Head of caudate nucleus (tissue), 42 donors: ENCODE measurements at places on chromosomes 4 and X.

DNA sequence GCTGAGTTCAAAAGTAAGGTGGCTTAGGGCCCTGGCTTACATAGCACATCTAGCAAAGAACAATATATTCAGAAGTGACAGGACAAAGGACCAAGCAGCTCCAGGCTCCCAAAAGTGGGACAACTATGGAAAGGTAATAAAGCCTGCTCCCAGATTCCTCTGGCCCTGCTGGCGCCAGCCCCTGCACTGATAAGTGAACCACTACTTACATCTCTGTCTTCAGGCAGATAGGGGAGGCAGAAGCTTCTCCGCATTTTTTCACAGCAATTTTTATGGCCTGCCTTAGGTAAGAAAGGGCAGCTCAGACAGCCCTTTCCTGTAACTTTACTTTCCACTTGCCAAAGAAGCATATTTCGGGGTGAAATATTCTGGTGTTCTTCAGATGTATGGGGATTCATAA lies 83.9 kb downstream of the MTNR1A start:
- DNase-seq: no peak

DNA sequence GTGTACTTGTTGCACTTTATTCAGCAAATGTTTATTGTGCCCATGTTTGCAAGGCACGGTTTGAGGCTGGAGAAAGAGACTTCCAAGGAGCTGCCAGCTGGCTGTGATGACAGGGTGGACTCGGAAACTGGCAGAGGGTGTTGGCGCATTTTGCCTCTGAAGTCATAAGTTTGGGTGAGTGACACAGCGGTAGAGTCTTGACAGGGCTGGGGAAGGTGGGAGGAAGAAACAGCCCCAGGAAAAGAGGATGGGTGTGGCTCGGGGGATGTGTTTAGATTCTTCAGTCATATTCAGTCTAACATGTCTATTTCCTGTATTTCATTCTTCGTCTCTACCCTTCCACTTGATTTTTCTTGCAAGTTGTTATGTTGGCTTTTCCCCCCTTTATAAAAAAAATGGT lies 77.0 kb upstream of the STOX2 start:
- DNase-seq: peak; percentile 63

DNA sequence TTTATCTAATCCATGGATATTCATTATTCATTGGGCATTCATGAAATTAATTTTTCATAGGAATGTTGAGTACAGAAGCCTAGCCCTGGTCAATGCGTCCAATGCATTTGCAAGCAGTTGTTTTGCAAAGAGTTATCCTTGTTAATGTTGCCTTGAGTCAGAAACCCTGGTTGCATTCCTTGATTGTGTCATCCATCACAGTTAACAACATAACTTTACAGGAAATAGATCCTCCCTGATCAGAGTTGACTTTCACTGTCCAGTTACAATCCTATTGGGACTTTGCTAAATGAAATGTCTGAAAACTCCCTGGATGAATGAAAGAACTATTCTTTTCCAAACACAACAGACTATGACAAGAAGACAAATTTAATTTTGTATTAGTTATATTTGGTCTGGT lies 924.3 kb upstream of the SLIT2 start:
- no peak for DNase-seq

DNA sequence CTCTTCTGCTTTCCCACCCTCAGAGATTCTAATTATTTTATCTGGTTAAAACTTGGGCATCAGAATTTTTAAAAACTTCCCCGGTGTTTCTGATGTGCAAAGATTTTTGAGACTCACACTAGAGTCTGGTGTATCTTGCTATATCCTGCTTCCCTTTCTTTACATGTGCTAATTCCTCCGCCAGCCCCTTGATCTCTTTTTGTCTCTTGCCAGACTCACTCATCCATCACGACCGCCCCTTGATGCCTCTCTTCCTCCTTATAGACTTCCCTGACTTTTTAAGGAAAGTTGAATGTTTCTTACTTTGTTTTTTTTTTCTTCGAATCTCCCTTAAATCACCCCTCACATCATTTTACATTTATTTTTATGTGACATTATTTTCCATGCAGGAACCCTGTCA lies 274.9 kb upstream of the PITX2 start:
- DNase-seq: no peak

GRCh38 chr4:158649111-158649680 lies 22.5 kb downstream of the C4orf46 start:
- DNase-seq: no peak

GRCh38 chr4:125200556-125200955 lies 114.2 kb upstream of the FAT4 start:
- DNase-seq: no peak

DNA sequence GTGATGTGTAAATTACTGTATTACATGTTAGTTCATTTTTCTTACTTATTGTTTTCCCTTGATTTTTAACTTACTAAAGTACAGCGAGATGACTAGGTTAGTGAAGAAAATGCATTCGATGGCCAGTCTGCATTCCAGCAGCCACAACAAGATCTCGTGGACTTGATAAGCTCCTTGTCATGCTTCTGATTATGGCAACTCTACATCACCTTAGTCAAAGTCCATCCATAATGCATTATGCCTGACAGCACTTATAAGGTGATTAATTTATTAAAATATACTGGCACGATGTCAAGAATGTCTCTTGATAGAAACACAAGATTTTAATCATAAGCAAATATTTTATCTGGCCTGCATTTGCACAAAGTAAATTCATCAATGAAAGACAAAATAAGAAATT lies 109.9 kb upstream of the NAP1L5 start:
- DNase-seq: no peak

DNA sequence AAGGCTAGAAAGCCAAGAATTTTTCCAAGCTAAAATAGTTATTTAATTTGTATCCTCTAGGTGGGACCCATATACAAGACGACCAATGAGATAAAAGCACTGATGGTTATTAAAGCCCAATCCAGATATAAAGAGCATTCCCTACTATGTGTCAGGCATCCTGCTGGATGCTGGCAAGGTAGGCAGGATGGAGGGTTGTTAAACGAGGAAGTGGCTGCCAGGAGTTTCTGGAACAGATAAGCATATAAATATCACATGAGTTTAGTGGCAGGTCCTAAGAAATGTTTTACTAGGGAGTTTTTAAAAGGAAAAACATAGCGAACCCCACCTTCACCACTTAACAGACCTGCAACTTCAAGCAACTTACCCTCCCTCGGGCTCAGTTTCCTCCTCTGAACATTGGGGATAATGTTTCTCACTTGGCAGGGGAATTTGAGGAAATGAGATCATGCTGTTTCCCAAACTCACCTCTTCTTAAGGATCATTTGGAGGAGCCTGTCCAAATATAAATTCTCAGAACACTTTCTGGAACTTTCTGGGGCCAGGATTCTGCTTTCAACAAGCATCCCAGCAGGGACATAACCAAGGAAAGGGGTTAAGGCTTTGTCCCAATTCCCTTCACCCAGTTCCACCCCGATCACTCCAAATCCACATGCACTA lies 94.3 kb upstream of the LDB2 start:
- no peak for DNase-seq

- no peak for DNase-seq
Observed at GRCh38 chr4:164482758-164483157, 271.2 kb upstream of the SMIM31 start.

GRCh38 chrX:70477734-70478075 lies 33.1 kb downstream of the DLG3 start:
- DNase-seq: no peak

GRCh38 chrX:68997511-68997910 lies 167.7 kb downstream of the PJA1 start:
- no peak for DNase-seq

DNA sequence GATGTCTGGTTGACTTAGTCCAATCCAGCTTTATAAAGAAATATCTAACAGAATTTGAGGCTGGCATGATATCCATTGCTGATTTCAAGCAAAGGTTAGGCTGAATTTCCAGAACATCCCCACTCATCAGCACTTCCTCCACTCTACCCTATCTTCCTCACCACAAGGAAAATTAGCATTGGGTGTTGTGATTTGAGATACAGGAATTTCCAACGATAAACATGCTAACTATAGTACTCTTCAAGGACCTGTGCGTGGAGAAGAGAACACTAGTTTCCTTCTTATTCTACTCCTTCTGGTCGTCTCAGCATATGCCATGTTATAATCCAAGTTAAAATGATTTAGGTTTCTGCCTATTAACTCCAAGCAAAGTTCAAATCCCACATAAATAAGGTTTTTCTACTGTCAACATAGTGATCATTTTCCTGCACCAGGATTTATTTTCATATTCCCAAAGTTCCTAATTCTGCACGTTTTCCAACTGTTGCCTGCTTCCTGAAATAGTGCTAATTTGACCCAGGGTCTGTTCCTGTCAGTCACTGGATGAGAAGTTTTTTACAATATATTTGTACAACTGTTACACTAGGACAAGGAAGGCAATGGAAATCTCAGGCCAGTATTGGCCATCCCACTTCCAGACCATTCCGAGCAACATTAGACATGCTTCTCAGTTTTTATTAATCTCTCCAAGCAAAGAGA lies 177.6 kb upstream of the EDNRA start:
- no peak for DNase-seq

GRCh38 chrX:153854702-153855101 lies 24.4 kb upstream of the PDZD4 start:
- DNase-seq: no peak

DNA sequence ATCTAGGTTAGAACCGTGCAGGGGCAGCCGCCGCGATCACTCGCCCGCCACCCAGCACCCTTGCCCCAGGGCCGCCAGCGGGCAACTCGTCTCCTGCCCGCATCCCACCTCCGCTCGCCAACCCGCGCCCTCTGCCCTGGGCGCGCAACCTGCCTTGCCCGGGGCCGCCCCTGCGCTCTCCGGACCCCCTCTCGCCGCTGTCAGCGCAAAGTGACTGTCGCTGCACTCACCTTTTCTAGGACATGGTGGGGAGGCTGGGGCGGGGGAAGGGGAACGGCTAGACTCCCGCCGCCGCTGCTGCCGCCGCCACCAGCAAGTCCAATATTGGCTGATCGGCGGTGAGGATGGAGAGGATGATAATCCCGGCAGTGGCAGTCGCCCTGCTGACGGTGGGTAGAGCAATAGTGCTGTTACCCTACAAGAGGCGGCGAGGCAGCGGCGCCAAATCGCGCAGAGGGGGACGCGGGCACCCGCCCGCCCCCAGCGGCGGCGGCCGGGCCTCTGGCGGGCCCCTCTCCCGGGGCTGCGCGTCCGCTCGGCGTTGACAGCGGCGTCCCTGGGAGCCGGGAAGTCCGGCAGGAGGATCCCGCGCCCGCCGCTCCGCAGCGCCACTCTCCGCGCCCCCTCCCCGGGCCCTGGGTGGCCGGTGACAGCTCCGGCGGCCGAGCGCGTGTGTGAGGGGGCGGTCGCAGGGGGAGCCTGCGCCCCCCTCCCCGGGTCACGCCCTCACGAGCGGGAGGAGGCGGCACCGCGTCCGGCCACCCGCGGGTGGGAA lies 2.3 kb upstream of the NR3C2 start:
- DNase-seq: peak; percentile 58

DNA sequence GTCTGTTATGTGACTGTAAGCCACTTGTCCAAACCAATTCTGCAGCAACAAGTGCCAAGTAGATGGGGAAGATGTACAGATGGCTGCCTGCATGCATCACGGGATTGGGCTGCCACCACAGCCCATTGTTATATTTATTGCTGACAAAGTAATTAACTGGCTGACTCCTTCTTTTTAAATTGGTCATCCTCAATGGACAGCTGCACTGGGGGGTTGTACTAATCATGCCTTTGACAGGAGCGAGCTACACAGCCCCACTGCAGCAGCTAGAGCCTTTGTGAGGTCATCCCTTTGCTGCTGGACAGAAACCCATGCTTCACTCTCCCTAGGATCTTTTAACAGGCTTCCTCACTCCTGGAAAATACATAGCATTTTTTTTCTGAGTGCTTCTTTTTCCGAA lies 146.7 kb upstream of the CXXC4 start:
- DNase-seq: no peak

DNA sequence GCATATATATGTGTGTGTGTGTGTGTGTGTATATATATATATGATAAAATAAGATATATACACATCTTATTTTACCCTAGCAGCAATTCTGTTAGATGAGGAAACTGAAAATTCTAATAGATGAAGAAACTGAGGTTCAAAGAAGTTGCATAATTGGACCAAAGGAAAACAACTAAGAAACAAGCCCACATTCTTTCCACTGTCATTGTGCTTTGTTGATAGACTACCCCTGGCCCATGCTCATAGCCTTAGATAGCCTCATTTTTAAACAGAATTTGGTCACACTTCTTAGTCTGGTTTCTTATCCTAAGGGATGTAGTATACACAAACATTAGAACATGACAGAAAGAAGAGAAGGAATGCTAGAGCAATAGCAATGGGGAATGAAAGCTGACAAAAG lies 138.8 kb downstream of the NDST3 start:
- no peak for DNase-seq

DNA sequence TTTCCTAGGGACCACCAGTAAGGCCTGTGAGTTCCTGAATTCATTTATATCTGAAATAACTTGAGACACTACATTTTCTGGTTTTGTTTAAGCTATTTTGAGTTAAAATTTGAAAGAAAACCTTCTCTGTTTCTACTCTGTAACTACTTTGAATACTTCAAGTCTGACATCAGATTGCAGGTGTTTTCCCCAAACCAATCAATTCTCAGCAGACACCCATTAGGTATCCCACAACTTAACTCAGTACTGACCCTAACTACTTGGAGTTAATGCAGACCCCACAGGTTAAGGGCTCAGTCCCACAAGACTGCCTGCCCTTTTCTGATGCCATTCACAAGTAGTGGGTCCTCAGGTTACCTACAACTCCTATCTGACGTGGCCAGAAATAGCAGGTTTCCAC lies 1100.0 kb upstream of the SLIT2 start:
- no peak for DNase-seq

DNA sequence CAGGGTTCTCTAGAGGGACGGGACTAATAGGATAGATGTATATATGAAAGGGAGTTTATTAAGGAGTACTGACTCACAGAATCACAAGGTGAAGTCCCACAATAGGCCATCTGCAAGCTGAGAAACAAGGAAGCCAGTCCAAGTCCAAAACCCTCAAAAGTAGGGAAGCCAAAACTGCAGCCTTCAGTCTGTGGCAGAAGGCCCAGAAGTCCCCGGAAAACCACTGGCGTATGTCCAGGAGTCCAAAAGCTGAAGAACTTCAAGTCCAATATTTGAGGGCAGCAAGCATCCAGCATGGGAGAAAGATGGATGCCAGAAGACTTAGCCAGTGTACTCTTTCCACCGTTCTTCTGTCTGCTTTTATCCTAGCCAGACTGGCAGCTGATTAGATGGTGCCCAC lies 227.2 kb downstream of the KCTD8 start:
- DNase-seq: peak; percentile 47

- no peak for DNase-seq
Observed at GRCh38 chr4:88630756-88631155, 38.5 kb downstream of the HERC3 start.

GRCh38 chr4:186666750-186667149 lies 56.9 kb downstream of the FAT1 start:
- no peak for DNase-seq

DNA sequence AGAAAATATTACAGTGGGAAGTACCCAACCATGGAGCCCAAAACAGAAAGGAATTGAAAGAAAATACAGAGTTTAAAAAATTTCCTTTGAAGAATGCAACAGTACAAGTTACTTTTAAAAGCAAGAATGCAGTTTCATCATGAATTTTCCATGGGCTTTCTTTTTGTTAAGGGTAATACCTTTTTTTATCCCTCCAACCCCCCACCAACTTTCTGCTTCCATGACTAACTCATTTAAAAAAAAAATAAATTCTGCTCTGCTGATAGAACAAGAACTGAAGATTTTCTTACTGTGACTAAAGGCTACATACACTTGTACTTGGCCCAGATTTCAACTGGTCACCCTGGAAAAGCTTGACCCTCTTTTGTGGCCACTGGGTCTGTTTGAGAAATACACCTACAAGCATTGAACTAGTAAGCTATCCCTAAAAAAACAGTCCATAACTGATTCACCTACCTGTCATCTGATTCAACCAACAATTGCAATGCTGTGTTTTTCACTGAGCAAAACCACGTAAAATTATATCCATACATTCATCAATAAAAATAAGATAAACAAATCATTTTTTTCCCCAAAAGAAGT lies 214.2 kb downstream of the NSUN7 start:
- DNase-seq: no peak
